RPMI7951 (cell line): ENCODE measurements at places on chromosomes 2 and 18.

- DNase-seq: peak; percentile 18
Measured at GRCh38 chr2:216082805-216083204, 1.1 kb downstream of the TMEM169 start.

DNA sequence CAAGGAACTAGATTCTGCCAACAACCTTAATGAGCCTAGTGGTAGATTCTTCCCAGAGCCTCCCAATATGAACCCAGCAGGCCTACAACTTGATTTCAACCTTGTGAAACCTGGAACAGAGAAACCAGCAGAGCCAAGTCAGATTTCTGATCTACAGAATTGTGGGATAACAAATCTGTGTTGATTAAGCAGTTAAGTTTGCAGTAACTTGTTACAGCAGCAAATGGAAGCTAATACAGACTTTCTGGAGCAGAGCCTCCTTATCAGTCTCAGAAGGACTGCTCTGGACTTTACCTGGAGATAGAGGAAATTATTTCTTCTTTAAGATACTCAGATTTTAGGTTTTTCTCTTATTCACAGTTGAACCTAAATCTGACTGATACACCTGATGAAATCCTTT, 225.5 kb downstream of the DYM start:
- no peak for DNase-seq

DNA sequence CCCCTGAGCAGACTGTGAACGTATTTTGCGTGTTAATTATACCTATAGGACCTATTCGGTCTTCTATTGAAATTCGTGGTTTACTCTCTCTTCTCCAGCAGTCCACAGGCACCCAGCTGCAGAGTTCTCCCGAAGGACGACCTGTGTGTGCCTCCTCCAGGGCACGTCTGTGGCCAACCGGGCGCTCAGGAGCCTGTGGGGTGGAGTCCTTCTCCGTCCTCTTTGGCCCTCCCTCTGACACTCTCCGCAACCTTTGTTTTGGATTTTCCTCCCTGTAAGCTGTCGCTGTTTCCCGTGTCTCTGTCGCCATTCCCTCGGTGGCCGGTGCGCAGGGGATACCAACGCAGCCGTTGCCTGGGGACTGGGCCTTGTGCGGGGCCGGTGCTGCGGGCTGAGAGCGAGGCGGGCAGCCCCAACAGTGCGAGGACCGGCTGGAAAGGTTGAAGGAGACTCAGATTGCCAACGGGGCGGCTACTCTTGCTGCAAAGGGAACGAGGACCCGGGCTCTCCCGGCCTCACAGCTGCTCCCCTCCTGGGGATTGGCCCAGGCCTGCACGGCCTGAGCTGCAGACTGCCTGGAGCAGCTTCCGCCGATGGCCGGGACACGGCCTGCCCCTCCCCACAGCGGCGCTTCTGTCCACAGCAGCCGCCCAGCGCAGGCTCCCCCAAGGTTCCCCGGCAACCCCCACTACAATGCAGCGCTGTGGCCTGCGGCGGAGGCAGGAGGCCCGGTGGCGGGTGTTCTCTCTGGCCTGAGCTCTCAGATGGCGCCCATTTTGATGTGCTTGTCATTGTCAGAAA, 221.0 kb downstream of the MTX2 start:
- no peak for DNase-seq

GRCh38 chr18:71398531-71398930, 1109.7 kb downstream of the SOCS6 start:
- no peak for DNase-seq

GRCh38 chr2:226836548-226836885, 663 bp downstream of the RHBDD1 start:
- DNase-seq: no peak

DNA sequence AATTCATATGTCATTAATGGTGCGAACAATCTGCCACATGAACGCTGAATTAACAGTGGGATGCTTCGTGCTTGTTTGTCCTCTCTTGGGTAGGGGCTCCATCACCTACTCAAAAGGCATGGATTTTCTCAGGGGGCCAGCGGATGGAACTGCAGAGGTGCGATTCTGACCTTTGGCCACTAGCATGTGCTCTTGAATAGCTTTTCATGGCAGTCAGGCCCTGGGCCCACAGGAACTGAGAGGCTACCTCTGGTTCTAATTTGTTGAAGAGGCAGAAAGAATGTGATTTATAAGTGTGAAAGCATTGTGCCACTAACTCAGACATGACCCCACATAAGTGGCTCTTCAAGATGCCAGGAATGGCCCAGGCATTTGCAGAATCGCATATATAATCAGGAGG, 283.2 kb downstream of the INSIG2 start:
- DNase-seq: peak; percentile 33

DNA sequence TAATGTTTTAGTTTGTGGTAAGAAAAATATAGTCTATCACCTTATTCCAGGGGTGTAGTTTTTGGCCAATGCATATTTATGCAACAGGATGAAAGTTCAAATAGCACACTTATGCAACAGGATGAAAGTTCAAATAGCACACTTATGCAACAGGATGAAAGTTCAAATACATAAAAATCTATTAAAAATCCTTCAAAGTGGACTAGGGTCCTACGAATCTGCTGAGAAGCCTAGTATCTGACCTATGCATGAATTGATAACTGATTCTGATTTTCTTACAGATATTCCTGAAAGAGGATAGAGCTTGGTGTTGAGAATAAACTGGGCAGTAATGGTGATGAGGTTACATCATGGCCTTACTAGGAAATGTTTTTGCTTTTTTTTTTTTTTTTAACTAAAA, 2.8 kb downstream of the PECR start:
- DNase-seq: no peak

DNA sequence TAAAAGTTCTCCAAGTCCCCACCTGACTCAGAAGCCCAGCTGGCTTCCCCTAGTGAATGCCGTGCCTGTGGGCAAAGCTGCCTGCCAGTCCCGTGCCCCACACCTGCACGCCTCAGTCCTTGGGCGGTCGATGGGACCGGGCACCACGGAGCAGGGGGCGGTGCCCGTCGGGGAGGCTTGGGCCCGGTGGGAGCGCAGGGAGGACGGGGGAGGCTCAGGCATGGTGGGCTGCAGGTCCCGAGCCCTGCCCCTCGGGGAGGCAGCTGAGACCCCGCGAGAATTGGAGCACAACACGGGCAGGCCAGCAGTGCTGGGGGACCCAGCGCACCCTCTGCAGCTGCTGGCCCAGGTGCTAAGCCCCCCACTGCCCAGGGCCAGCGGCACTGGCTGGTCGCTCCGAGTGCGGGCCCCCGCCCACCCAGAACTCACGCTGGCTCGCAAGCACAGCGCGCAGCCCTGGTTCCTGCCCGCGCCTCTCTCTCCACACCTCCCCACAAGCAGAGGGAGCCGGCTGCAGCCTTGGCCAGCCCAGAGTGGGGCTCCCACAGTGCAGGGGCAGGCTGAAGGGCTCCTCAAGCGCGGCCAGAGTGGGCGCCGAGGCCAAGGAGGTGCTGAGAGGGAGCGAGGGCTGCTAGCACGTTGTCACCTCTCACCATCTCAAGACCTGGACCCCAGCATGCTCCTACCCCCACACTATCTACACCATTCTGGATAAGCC, 215.5 kb downstream of the TNS1 start:
- no peak for DNase-seq

DNA sequence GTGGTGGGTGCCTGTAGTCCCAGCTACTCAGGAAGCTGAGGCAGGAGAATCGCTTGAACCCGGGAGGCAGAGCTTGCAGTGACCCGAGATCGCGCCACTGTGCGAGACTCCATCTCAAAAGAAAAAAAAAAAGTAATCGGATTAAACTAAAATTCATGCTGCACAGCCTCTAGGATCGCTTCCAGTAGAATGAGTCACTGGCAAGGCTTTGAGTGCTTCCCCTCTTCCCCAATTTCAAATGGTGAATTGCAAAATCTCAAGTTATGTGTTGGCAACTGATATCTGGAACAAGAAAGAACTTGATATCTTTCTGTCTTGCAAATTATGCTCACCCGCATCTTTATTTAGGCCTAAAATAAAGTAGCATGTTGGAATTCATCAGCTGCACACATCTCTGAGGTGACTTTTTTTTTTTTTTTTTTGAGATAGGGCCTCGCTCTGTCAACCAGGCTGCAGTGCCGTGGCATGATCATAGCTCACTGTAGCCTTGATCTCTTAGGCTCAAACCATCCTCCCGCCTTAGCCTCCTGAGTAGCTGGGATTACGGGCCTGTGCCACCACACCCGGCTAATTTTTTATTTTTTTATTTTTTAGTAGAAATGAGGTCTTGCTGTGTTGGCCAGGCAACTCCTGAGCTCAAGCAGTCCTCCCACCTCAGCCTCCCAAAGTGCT, 12.7 kb downstream of the TTC39C start:
- peak; percentile 84 for DNase-seq

- no peak for DNase-seq
Measured at GRCh38 chr2:106863387-106863786, 22.6 kb downstream of the ST6GAL2 start.

GRCh38 chr2:21044694-21045371, 960 bp upstream of the APOB start:
- no peak for DNase-seq

- DNase-seq: peak; percentile 4
Measured at GRCh38 chr2:119136093-119136492, 22.5 kb downstream of the C1QL2 start.

DNA sequence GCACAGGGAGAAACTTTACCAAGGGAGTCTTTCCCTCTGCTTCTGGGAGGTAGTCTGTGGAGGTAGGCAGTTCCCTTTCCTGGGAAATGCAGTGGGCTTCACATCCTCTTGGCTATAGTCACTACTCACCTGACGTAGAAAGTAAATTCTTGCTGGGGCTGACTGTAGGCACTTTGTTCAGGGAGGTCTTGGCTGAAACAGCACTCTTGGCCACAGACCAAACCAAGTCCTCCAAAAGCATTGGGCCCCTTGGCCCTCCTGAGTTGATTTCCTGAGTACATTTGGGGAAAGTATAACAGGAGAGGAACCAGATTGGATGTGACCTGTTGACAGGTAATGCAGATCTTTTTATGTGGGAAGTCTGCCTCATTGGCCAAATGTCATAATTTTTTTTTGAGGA, 108.9 kb downstream of the MGAT5 start:
- DNase-seq: no peak

GRCh38 chr2:68031542-68032160, 31.2 kb downstream of the C1D start:
- DNase-seq: peak; percentile 72

GRCh38 chr2:160076241-160076640, 13.8 kb upstream of the PLA2R1 start:
- no peak for DNase-seq

GRCh38 chr2:191983591-191983990, 136.7 kb upstream of the CAVIN2 start:
- DNase-seq: no peak

DNA sequence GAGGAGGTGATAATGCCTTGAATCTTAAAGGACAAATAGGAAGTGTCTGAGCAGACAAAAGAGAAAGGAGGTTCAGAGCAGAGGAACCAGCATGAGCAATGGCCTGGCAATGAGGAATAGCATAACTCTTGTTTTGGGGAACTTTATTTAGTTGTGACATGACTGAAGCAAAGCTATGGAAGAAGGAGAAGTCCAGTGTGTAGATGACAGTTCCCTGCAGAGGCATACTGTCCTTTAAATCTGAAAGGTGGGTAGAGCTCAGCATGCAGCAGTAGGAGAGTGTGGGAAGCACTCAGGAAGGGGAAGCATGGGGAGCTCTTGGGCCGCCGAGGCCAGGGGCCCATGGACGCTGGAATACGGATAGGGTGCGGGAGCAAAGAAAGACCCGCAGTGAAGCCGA, 173.8 kb downstream of the SEPTIN10 start:
- no peak for DNase-seq

GRCh38 chr2:31163011-31163539, 24.8 kb upstream of the GALNT14 start:
- no peak for DNase-seq

DNA sequence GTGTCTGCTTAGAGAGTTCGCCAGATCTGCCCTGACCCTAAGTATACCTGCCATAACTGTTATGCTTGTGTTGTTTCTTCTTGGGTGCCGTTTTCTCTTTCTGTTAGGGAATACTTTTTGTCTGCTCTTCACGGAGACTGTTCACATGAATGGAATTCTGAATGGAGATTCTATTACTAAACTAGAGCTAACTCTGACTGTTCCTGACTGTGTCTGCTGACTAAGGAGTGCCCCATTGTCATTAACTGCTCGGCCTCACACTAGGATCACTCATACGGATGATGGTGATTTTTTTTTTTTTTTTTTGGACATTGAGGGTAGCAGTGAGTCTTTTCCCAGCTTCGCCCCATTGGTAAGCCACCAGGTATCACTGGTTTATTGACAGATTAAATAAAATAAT, 104.8 kb upstream of the SLC8A1 start:
- DNase-seq: no peak

DNA sequence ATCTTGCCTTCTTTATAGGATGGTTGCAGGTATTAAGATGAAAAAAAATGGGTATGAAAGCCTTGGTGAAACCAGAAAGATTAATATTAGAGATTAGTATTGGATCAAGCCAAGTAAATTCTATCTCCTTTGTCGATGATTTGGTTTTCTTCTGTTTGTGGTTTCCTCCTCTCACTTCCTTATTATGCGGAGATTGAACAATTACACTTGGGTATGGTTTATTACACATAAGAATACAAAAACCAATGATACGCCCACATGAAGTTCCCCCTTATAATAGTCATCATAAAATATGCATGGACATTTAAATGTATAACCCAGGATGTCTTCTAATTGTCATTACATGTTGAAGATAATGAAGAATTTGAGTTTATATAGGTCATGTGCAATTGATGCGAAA, 4.9 kb downstream of the LTBP1 start:
- DNase-seq: no peak

DNA sequence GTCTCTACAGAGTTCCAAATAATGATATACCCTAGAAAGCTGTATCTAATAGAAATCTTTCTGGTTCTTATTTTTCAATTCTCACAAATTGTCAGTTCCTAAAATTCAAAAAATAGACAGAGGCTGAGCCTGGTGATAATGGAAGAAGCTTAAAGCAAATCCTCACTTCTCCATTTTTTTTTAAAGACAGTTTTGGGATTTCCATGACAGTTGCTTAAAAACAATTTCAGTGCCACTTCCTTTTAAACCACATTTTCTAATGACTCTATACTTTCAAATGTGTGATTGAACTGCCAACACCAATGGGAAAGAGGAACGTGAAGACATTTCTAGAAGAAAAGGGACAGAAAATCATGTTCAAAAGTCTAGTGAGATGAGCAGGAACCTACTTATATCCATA, 4.0 kb downstream of the GKN2 start:
- no peak for DNase-seq

- no peak for DNase-seq
Measured at GRCh38 chr2:191907091-191907490, 60.2 kb upstream of the CAVIN2 start.

DNA sequence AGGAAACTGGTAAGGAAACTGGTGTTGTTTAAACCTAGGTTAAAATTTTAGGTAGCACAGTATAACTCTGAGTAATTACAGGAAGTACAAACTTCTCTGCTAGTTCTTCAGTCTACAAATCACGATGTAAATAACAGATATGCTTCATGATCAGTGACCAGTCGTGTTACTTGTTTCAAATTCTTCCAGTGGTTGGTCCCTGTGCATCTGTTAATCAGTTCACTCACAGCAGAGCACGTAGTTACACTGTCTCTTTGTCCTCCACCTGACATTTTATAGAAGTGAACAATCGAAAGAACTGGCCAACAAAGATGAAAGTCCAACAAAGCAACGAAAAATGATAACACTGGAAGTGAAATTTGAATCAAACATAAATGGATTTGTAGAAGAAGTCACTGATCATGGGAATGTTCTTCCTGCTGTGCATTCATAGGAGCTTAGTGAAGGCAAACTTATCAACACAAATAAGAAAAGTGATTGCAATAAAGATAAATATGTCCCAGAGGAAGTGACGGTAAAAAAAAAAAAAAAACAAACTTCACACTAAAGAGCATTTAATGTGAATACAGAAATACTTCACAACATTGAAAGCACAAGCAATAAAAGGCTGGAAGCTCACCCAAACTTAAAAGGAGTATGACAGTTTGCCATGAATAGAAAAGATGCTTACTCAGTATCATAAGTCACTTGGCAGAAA, 7.0 kb downstream of the EIF2AK2 start:
- DNase-seq: no peak
